Substantia nigra (tissue), 51 donors: ENCODE measurements at places on chromosomes 11 and 22.

GRCh38 chr11:45331839-45332238 lies 45.7 kb upstream of the SYT13 start:
- DNase-seq: no peak

DNA sequence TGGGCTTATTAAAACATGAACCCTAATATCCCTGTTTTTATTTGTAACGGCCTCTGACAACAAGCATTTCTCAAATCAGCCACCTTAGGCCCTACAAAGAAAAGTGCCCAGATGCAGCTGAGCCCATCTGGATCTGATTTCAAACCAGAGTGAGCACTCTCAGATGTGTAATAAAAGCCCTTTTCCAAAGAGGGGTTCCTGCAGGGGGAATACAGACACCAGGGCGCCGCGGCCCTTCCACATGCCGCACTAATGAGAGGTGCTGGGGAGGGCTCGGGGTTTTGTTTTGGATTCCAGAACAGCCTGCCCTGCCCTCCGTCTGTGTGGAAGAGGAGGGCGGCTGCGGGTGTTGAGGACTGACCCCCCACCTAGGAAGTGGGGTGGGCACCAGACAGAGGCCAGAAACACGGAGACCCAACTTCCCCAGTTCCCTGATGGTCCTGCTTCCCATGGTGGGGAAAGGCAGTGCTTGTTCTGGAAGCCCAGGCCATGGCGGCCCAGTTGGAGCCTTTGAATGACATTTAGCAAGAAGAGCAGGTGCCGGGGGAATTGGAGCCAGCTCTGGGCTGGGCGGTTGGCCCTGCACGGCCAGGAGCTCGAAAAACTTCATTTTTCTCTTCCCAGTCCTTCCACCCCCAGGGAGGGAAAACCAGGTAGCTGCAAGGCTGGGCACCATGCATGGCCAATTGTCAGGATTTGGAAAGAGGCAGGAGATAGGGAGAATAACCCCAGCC lies 63.7 kb downstream of the MACROD1 start:
- DNase-seq: no peak

- DNase-seq: no peak
These were observed 28.6 kb downstream of the GNB1L start for GRCh38 chr22:19825904-19826618.

DNA sequence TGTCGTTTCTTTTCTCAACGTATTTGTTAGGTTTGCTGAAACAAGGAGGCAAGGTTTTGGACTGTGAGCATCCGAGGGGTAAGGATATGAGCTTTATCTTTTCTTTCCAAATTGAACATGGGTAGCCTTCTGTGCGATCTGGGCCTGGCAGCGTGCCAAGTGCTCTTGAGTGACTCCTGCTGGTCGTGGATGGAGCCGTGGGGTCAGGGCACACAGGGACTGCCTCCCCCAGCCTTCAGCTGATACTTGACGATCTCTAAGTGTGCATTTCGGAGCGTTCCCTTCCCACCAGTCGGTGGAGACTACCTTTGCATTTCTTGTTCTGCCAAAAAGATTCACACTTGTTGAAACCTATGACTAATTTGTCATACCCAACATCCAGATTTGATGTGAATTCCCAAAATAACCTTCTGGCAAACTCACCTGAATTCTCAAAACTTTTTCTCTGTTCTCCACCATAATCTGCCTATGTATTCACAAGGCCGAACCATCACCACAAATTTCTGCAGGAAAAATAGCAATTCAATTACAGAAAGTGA lies 40.1 kb upstream of the CLMP start:
- no peak for DNase-seq

DNA sequence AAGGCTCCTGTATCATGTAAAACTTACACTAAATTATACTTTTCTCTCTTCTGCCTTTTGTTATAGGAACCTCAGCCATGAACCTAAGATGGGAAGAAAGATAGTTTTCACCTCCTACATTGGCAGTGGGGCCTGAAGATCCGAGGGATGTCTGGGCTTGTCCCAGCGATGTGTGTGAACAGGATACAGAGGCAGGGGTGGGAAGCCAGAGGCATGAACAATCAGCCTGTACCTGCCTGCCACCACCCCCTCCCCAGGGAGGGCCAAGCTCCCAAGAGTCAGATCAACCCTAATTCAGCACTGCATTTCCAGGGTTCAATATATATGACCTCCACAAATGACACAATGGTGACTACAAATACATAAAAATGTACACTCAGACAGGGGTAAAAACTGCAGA lies 9.4 kb downstream of the KIAA0930 start:
- DNase-seq: no peak

GRCh38 chr11:65865550-65866172 lies 5.4 kb downstream of the MUS81 start:
- DNase-seq: no peak

- no peak for DNase-seq
These were observed 22.7 kb upstream of the XBP1 start for GRCh38 chr22:28822930-28823551.
